ENCODE measurements at places on chromosomes 4 and X.

DNA sequence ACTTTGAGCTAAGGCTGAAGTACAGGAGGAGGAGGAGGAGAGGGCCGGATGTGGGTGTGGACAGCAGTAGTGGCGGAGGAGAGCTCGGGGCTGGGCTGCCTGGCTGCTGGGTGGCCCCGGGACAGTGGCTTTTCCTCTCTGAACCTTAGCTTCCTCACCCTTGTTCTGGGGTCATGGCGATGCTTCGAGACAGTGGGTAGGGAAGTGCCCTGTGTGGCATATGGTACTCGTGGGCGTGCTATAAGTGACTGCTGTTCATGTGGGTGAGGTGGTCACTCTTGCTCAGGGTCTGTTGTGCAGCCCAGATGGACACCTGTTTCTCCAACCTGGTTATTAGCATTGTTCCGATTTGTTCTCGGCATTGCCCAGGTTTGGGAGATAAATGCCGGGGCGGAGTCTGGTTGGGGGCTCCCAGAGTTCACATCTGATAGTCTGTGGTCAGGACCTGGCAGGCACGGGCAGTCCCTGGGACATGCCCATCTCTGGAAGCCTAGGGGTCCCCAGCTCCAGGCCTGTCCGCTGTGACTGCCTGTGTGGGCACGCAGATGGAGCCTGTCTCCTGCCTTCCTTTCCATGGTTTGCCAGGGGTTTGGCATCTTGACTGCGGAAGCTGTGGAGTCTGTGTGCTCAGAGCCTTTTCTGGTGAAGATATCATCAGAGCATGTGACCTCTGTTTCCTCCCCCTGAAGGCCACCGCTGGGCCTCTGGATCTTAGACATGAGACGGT lies 4.9 kb upstream of the CPZ start:
- DNase-seq, result no peak

- no peak for DNase-seq
Measured at GRCh38 chrX:120000490-120001246, 57.1 kb upstream of the NKAP start.

DNA sequence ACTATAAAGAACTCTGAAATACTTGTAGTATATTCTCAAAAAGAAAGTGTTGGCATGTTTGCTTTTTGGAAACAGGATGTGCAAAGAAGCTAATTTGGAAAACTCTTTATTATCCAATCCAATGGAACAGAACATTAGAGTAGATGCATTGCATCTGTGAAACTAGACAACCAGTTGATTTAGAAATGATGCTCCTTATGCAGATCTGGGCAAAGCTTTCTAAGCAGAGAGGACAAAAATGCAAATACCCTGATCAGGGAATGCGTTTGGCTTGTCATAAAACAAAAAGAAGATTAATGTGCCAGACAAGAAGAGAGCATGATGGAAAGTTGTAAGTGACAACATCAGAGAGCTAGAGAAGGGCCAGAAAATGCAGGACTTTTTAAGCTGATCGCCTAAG lies 142.3 kb downstream of the RCHY1 start:
- DNase-seq, result no peak

DNA sequence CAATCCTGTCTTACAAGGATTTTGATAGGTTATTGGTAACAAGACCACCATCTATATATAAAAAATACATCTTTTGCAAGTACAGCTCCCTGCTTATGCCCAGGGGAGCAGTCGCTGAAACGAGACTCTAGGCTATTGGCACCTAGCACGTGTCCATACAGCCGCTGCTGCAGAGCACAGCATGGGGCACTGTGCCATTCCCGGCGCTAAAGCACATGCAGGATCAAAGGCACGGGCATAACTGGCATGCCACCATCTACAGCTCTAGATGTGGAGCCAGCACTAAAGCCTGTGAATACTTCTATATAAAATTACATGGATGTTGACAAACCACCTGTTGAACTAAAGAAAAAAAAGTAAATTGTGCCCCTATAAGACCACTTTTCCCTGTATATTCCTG lies 144.8 kb downstream of the COL25A1 start:
- DNase-seq, result no peak

All from immature natural killer cell (primary cell).